ENCODE measurements at places on chromosomes 4 and X.

DNA sequence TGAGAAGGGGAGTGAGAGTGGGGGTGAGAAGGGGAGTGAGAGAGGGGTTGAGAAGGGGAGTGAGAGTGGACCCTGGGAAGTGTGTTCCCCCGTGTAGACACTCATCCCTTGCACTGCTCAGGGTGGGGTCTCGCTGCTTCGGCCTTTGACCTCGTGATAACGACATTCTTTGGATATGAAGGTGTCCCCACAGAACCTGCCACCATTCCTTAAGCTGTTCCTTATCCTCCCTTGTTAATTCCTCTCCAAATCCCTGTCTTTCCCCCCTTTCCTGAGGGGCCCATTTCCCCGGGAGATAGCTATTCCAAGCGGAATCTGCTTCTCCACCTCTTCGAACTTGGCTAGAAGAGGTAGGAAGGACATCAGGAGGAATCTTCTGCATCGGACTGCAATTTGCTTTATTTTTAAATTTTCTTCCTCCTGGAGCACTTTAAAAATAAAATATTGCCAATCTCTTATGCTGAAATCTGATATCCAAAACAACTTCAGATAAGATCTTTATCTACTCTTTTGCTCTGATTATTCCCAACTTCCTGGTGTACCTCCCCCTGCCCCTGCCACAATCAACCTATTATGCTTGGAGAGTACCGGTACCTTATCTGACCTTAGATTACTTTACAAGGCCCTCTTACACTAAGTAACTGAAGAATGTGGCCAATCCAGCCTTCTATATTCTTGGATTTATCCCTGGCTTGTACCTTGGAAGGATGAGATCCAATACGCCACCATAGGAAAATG, 15.6 kb downstream of the TRIML1 start:
- DNase-seq = no peak

DNA sequence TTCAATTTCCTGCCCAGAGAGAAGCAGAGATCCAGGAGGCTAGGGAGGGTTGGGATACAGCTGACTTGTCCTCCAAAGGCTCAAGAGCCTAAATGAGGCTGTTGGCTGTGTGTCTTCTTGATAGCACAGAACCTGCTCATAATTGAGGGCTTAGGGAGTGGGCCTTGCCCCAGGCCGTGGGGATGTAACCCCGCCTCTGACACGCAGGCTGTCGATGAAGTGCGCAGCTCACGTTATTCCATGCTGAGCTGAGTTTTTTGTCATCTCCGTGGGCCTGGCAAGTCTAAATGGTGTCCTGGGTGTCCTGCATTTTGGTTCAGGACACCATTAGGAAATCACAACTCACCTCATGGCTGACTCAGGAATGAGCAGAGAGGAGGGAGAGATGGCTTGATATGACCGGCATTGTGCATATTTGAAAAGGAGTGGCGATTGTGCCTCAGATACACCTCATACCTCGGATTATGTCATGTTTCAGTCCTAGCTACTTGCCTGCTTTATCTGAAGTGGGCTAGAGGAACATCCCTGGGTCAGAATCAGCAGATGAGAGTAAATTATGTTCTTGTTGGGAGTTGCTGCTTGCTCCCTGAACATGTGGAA, 43.7 kb downstream of the FHDC1 start:
- no peak for DNase-seq

GRCh38 chr4:52253025-52253424, 201.9 kb downstream of the SPATA18 start:
- DNase-seq = no peak

GRCh38 chrX:68196939-68197791, 236.1 kb downstream of the OPHN1 start:
- peak; percentile 56 for DNase-seq

DNA sequence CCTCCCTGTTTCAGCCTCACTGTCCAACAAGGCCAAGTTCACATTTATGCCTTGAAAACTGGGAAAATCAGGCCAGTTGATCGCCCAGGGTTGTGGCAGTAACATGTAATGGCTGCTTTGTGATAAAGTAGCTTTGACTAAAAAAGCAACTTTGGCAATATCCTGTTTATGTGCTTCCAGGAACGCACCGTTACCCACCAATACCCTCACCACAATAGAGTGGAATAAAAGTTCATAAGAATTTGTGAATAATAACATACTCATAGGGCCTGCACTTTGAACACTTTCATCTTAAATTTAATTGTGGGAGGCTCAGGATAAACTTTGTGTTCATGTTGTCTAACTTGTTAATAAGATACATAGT, 80.7 kb upstream of the MAML3 start:
- no peak for DNase-seq

GRCh38 chr4:65559270-65559669, 111.0 kb downstream of the EPHA5 start:
- DNase-seq = no peak

DNA sequence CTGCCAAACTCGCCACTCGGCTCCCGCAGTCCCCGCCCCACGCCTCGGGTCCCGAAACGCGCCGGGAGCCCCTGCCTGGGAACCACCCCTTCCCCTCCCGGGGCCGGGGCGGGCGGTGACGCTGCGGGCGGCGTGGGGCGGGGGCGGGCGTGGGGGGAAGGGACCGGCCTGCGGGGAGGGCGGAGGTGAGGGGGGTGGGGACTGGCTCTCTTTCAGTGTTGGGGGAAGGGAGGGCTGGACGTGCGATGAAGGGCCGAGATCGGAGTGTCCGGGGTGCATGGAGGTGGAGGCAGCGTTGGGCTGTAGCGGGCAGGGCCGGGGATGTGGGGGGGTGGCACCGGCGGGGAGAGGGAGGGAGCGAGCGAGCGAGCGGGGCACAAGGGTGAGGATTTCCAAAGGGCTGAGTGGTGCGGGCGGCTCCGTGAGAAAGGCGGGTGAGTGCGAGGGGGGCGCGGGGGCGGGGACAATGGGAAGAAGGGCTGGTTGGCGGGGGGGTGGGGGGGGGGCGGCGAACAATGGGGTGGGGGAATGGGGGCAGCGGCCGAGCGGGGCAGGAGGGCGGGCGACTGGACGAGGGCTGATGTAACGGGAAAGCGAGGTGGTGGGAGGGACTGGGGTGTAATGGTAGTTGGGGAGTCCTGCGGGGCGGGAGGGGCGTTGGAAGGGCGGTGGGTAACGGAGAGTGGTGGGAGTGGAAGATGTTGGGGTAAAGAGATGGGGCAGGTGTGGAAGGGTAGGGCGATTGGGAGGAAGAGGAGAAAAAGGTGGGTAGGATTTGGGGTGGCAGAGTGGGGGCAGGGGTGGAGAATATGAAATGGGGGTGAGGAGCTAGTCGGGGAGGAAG, 578 bp downstream of the DCUN1D4 start:
- DNase-seq = peak; percentile 78

DNA sequence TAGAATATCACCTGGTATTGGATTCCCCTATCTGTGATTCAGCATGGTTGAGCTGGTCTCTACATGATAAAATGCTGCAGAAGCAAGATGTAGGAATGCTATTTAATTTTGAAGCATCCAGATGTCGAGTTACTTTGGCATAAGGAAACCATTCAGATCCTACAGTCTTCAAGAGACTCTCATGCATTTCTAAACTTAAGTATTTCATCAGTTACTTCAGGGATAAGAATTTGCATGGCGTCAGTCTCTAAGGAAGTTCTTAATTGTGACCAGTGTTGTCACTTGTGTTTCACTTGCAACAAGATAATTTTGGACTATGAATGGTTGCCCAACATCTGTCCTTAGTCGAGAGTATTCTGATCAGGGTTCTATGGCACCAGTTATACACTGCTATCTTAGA, 192.4 kb downstream of the CCNG2 start:
- no peak for DNase-seq

DNA sequence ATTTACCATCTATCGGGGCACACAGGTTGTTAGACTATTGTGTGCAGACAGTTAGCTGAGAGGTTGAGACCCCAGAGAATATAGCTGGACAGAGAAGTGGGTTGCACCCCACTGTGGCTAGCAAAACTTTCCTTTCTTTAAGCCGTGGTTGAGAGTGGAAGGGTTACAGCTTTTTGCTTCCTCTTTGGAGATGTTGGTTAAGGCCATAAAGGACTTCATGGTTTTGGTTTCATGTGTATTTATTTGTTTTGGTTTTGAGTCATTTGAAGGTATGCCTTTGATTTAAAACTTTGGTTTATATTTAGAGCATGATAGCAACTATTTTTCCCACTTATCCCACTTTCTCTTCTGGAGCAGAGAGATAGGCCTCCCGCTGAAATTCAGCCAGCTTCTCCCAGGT, 274.3 kb upstream of the IL1RAPL1 start:
- no peak for DNase-seq

- no peak for DNase-seq
Observed at GRCh38 chr4:104330125-104330905, 164.4 kb downstream of the CXXC4 start.

GRCh38 chr4:152094970-152095700, 334.3 kb upstream of the GATB start:
- peak; percentile 42 for DNase-seq

DNA sequence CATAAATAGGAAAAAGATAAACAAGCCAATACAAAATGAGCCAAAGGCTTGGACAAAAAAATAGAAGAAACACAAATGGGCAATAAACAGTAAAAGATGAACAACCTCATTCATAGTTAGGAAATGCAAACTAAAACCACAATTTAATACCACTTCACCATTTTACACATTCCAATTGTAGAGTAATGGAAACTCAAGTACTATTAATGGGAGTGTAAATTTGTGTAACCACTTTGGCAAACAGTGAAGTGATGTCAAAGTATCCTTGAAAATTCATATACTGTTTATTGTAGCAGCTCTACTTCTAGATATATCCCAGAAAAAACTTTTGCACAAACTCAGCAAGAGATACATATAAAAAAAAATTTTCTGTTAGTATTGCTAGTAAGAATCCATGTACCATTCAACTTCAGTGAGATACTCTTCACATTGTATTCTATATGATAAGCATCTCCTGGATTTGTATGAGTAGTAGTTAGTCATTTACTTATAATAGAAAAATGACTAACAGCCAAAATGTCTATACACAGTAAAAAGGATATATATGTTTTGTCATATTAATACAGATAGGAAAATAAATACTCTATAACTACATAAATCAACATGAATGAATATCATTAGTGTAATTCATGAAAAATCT, 229.8 kb downstream of the DKK2 start:
- no peak for DNase-seq

GRCh38 chrX:103640401-103641155, 11.8 kb downstream of the TCEAL1 start:
- DNase-seq = peak; percentile 54

DNA sequence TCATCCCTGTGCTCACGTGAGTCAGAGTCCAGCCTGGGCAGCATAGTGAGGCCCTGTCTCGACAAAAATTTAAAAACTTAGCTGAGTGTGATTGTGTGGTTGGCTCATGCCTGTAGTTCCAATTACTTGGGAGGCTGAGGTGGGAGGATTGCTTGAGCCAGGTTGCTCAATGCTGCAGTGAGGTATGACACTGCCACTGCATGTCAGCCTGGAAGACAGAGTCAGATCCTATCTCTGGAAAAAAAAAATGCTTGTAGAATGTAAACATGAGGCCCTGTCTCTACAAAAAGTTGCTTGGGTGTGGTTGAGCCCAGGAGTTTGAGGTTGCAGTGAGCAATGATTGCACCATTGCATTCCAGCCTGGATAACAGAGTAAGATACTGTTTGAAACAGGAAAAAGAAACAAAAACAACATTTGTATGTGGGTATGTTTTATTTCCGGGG, 11.3 kb upstream of the YTHDC1 start:
- peak; percentile 43 for DNase-seq

DNA sequence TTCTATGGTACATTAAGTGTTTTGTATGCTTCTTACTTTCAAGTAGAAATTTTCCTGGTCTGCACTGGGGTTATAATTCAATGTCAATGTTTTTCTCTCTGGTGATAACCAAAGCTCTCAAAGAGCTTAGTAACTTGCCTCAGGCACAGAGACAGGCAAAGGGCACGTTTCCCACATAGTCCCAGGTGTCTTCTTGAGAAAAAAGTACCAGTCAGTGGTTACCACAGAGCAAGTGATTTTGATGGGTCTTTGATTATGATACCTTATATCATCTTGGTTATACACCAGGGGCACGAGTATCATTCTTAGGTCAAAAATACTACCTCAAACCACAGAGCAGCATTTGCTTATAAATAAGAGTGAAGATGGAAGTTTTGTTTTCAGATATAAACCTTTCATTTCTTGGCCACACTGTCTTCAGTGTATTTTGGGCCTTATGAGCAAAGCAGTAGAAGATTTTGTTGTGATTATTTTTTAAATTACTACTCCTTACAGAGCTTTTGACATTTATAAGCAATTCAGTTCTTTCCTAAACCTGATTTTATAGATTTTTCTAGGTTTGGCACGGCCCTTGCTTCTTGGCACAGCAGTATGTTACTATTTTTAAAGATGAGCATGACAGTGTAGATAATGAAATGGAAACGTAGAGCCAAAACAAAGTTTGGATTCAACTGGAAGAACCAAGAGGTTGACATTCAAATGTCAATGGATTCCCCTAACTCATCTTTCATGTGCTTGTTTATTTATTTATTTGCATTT, 85.3 kb upstream of the TLL1 start:
- DNase-seq = no peak

GRCh38 chrX:133658293-133658911, 243.1 kb upstream of the GPC4 start:
- no peak for DNase-seq

DNA sequence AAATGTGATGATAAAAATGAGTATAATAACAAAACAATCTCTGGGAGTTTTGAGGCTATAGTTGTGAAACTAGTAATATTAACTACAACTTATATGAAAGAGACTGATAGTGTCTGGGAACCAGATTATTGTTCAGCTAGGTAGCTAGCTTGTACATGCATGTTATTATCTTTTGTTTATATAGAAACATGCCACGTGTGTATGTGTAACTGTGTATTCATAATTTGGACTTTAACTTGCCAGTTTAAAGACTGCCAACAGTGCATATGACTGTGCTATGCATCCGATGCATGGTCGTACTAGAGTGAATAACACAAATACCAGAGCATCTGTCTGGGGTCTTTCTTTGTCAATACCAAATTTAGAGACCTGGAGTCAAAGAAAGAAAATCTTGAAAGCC, 92.2 kb downstream of the ADGRL3 start:
- no peak for DNase-seq

DNA sequence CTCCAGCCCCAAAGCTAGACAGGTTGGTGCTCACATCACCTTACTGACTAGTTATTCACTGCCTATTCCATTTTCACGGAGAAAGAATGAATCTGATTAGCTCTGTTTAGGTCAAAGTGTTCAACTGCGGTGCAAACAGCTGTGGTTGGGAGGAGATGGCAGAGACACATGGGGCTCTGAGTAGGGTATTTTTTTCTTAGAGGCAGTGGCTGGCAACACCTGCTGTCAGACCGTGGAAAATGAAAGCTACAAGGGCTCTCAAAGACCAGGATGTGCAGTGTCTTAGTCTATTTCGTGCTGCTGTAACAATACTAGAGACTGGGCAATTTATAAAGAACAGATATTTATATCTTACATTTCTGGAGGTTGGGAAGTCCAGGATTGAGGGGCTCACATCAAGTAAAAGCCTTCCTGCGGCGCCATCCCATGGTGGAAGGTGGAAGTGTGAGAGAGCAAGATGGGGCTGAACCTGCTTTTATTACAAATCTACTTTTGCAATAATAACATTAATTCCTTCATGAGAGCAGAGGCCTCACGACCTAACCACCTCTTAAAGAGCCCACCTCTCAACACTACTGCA, 10.6 kb downstream of the NYX start:
- DNase-seq = peak; percentile 22

- DNase-seq = no peak
Observed at GRCh38 chr4:187576751-187577150, 418.8 kb upstream of the ZFP42 start.

GRCh38 chr4:181611033-181611711, 632.0 kb upstream of the TENM3 start:
- DNase-seq = no peak

All from cardiac fibroblast (primary cell).